ENCODE measurements at places on chromosomes 16 and 17. TPM values are rescaled to one million over a fixed set of nuclear protein-coding genes. Genes with fewer than 3 reads are reported as not detected.

DNA sequence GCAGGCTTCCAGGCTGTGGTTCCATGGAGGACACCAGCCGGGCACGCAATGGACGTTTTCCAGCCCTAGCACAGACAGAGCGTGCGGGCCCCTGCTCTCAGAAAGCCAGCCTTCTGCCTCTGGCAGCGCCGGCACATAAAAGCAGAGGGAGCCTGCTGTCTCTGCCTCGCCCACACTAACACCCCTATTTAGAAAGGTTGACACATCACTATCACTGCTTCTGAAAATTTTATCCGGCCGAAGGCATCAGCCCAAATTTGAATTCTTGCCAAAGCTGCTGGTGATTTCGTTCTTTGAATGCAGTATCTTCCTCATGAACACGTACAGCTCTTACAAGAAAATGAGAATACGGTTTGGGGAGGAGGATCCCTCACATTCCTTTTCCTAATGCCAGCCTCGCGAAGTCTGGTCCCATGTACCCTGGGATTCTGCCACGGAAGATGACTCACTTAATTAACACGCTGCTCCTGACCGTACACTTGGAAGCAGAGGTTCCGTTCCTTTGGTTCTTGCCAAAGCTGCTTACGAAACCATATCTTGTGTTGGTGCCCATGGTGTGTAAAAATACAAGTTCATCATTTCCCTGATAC lies 1.3 kb upstream of the RAB11FIP3 start:
- H3K27me3 ChIP-seq: peaks cover 16% of the 10 kb centered on the region
- no peak overlapping the region for H3K27ac ChIP-seq
- no peaks in the 10 kb centered on the region for H3K4me1 ChIP-seq
- peaks cover 13% of the 10 kb centered on the region for H3K36me3 ChIP-seq

DNA sequence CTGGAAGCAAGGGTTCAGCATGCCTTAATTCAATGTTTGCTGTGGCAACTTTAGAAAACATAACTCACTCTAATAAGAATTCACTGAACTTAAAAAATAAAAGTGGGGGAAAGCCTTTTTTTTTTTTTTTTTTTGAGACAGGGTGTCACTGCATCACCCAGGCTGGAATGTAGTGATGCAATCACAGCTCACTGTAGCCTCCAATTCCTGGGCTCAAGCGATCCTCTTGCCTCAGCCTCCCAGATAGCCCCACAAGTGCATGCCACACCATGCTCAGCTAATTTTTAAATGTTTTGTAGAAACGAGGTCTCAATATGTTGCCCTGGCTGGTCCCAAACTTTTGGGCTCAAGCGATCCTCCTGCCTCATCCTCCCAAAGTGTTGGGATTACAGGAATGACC lies 243.9 kb downstream of the PARN start:
- no peak for DNase-seq
- H3K36me3 ChIP-seq: no peaks in the 10 kb centered on the region
- no peaks in the 10 kb centered on the region for H3K4me1 ChIP-seq

- H3K4me1 ChIP-seq: no peaks in the 10 kb centered on the region
- H3K4me3 ChIP-seq: peak overlapping the region; percentile 76
- no peaks in the 10 kb centered on the region for H3K36me3 ChIP-seq
Observed at GRCh38 chr17:79843816-79844800, 4.9 kb upstream of the CBX4 start.

GRCh38 chr17:36723459-36724025 lies 122.2 kb downstream of the MRM1 start:
- no peaks in the 10 kb centered on the region for H3K36me3 ChIP-seq
- peaks cover 10% of the 10 kb centered on the region for H3K4me1 ChIP-seq
- H3K27ac ChIP-seq: no peak overlapping the region
- H3K27me3 ChIP-seq: no peaks in the 10 kb centered on the region
- DNase-seq: no peak
- no peak overlapping the region for H3K4me3 ChIP-seq

CDH16 gene
- not detected for total RNA-seq

Data from H9 (cell line).